ENCODE measurements at places on chromosomes 1 and 21. TPM values are rescaled to one million over a fixed set of nuclear protein-coding genes. Genes with fewer than 3 reads are reported as not detected.

The KLHDC9 gene
- total RNA-seq: 7.6 TPM

The SLC2A5 gene
- 0.26 TPM for total RNA-seq

The SYT14 gene
- not detected for total RNA-seq

The PDZK1IP1 gene
- total RNA-seq: not detected

The HPCAL4 gene
- total RNA-seq: 0.21 TPM

The ANKRD65 gene
- total RNA-seq: 1.9 TPM

The GJA5 gene
- not detected for total RNA-seq

The LCE1A gene
- not detected for total RNA-seq

The CAMK2N1 gene
- 4.4 TPM for total RNA-seq

The SERPINC1 gene
- total RNA-seq: 0.64 TPM

The NPHS2 gene
- not detected for total RNA-seq

The S100A12 gene
- total RNA-seq: not detected

The CCDC185 gene
- not detected for total RNA-seq

The DIO1 gene
- total RNA-seq: 0.28 TPM

The LAD1 gene
- 0.10 TPM for total RNA-seq

The FTCD gene
- 0.21 TPM for total RNA-seq

The CD1D gene
- not detected for total RNA-seq

The RNU1-3 gene
- 1,290 TPM for total RNA-seq

The C4BPA gene
- total RNA-seq: 0.26 TPM

The C1orf226 gene
- 38.4 TPM for total RNA-seq

The NUAK2 gene
- total RNA-seq: 17.4 TPM

The OR14A16 gene
- not detected for total RNA-seq

The LRRC38 gene
- total RNA-seq: not detected

The RAB7B gene
- total RNA-seq: 0.05 TPM

The PCAT6 gene
- 2.2 TPM for total RNA-seq

The KDF1 gene
- 3.2 TPM for total RNA-seq

The KCNE2 gene
- total RNA-seq: not detected

The CLCA4 gene
- total RNA-seq: 0.08 TPM

The KCNT2 gene
- 0.41 TPM for total RNA-seq

The CELSR2 gene
- 4.1 TPM for total RNA-seq

The GBP3 gene
- total RNA-seq: 2.5 TPM

The CD1B gene
- total RNA-seq: not detected

The TRNP1 gene
- total RNA-seq: 81.2 TPM

The UMODL1 gene
- total RNA-seq: 0.18 TPM

The NR1I3 gene
- not detected for total RNA-seq

The HRNR gene
- total RNA-seq: not detected

The GNG12 gene
- 70.0 TPM for total RNA-seq

The TMEM61 gene
- total RNA-seq: not detected

The CD1E gene
- total RNA-seq: not detected

The RYR2 gene
- total RNA-seq: 0.03 TPM

The TEX38 gene
- not detected for total RNA-seq

The ENSA gene
- total RNA-seq: 207 TPM

The TRABD2B gene
- not detected for total RNA-seq

The PTPN7 gene
- total RNA-seq: 0.33 TPM

Measured in Panc1 (cell line).